ENCODE measurements at places on chromosomes 16 and 17. TPM values are rescaled to one million over a fixed set of nuclear protein-coding genes. Genes with fewer than 3 reads are reported as not detected.

GRCh38 chr17:31857920-31858641 lies 963 bp downstream of the COPRS start:
- DNase-seq = no peak

- DNase-seq = peak; percentile 89
These were observed at the start of gene LSM12 for GRCh38 chr17:44066204-44066930. Gene LSM12, minus strand, starts transcription at chr17:44066671. Its CDS starts 84 bp downstream, at chr17:44066587.

- DNase-seq = peak; percentile 3
These were observed 92.7 kb upstream of the CLEC18A start for GRCh38 chr16:69858191-69859104.

GRCh38 chr16:85936816-85937215 lies 37.9 kb downstream of the IRF8 start:
- peak; percentile 47 for DNase-seq

DNA sequence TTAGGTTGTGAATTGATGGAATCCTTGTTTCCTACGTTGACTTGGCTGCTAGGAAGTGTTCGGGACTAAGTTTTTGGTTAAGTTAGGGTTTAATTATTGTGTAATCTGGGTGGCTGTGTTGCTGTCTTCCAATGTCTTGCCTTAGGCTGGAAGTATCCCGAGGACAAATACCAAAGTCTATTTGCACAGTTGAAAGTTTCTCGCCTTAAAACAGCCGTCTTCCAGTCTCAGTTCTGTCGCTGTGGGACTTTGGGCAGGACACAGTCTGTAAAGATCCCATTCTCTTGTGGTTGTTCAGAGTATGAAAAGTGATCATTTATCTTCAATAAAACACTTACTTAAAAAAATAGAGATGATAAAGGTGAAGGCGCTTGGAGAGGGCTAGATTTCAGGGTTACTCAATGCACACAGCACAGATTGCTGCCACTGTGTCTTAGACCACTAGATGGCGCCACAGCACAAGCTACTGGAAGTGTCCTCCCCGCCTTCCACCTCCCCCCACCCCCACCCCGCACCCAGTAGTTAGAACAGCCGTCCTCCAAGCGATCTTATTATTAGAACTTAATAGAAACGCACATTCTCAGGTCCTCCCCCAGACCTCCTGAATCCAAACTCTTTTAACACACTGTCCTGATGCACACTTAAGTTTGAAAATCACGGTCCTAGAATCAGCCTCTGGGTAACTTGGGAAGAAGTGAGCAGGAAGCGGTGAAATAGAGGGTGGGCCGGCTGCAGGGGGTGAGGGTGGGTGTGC lies 45.8 kb downstream of the AKAP1 start:
- peak; percentile 90 for DNase-seq

- DNase-seq = no peak
These were observed 7.0 kb upstream of the ANKFY1 start for GRCh38 chr17:4270736-4271135.

GRCh38 chr16:48335961-48336360 lies 49.3 kb downstream of the SIAH1 start:
- no peak for DNase-seq

DNA sequence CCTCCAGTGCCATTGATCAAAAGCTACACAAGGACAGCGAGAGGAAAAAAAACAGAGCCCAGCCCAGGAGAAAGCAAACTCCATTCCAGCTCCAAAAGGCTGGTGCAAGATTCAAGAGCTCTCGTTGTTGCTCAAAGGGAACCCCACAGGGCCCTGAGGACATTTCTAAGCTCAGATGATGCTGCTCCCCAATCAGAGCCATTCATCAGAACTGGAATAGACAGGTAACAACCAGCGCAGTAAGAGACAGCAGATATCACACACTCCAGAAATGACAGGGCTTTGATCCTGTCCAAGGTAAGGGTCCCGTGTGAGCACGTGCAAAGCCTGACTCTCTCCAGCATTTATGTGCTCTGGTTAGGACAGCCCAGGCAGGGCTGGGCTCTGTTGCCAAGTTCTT lies 20.1 kb downstream of the PMP22 start:
- DNase-seq = no peak

- DNase-seq = no peak
These were observed 31.7 kb upstream of the LCMT1 start for GRCh38 chr16:25079637-25080378.

DNA sequence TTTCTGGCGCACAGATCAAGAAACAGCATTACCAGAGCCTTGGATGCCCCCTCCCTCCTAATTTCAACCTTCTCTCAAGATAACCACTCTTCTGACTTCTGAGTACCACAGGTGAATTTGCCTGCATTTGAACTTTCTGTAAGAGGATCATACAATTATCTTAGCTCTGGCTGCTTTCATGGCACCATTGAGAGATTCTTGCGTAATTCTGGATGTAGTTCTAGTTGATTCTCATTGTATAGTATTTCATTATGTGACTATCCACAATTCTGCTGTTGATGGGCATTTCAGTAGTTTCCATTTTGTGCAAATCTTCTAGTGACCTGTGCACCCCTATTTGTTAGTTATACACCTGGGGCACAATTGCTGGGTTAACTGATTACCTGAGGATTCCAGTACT lies 7.5 kb downstream of the CDH3 start:
- DNase-seq = no peak

DNA sequence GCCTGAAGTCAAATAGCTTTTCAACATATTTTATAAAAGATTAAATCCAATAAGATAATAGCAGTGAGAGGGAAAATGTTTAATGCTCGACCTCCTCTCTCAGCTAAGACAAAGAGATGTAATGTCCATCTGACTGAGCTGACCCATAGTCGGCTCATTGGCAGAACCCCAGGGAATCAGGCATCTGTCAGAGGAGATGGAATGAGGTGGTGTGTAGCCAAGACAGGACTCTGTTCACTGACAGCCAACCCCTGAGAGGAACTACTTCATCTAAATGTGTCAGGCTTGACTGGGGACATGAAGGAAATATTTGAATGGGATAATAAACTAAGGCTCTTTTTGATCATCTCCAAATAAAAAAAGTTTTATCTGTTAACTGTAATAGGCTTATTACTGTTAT lies 188.0 kb downstream of the CDH11 start:
- no peak for DNase-seq

GRCh38 chr16:56349086-56349415 lies 76.3 kb downstream of the AMFR start:
- no peak for DNase-seq

GRCh38 chr17:18323007-18323406 lies 7.9 kb downstream of the SMCR8 start:
- no peak for DNase-seq

DNA sequence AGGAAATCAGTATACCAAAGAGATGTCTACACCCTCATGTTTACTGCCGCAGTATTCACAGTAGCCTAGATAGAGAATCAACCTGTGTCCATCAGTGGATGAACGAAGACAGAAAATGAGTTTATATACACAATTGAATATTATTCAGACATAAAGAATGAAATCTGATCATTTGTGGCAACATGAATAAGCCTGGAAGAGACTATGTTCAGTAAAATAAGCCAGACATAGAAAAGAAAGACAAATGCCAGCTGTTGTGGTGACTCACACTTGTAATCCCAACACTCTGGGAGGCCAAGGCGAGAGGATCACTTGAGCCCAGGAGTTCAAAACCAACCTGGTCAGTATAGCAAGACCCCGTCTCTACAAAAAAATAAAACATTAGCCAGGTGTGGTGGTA lies 16.1 kb downstream of the NUDT16L1 start:
- DNase-seq = no peak

GRCh38 chr16:54542805-54543505 lies 256.4 kb upstream of the IRX3 start:
- DNase-seq = no peak

GRCh38 chr17:39165178-39165840 lies 652 bp downstream of the ARL5C start:
- no peak for DNase-seq

DNA sequence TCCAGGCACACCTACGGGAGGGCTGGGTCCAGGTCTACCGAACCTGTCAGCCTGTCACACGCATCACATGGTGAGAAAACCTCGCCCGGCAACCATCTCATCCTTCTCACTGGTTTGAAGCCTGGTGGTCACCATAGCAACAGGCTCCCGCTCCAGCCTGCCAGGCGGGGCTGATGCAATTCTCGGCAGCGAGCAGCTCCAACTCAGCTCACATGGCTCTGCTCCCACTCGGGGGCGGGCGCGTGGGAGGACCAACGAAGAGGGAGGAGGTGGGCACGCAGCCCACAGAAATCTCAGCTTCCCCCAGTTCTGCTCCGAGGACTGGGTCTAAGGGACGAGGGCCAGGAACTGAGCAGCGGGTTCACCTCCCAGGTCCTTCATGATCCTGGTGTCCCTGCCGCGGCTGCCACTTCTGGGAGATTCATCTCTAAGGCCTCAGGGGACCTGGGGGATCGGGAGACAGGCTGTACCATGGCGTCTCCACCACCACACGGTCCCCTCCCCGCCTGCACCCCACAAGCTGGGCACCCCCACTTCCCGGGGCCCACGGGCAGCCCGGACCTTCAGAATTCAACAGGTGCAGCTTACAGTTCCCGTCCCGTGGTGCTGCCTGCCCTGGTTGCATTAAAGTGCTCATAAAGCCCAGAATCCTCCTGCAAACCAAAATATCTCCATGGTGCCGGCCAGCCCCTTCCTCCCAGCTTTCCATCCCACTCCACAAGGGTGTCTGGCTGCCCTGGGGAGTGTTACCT lies 25.8 kb downstream of the ABR start:
- DNase-seq = no peak

DNA sequence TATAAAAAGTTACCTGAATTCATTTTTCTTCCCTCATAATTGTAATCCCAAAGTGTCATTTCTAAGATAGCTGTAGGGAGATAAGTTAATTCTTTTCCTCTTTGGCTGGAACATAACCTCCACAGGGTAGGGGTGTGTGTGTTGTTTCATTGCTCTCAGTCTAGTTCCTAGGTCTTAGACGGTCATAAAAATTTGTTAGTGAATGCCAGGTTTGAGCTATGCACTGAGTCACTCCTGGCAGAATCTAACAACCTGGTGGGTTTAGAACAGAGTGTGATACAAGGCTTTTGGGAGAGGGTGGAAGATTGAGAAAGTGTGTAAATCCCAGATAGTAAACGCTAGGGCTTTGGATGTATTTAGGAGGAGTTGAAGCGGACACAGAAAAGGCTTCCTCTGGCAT lies 894 bp upstream of the PHKG2 start:
- no peak for DNase-seq

- DNase-seq = no peak
These were observed 205.6 kb downstream of the FOXL1 start for GRCh38 chr16:86783636-86784626.

DNA sequence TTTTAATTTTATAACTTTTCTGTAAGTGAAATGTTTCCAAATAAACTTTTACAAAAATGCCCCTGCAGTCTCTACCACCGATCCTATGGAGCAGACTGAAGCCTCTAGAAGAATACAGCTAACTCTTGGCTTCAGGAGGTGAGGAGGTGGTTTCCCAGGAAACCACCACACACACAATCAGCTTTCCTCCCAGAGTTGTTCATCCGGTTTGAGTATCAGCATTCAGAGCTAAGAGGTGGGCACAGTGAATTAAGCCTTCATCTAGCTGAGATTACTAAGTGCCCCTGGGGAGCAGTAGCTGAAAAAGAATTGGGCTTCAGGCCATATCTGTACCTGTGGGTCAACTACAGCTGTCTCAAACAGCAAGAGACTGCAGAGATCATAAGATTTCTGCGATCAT lies 139.7 kb downstream of the AATF start:
- DNase-seq = no peak

DNA sequence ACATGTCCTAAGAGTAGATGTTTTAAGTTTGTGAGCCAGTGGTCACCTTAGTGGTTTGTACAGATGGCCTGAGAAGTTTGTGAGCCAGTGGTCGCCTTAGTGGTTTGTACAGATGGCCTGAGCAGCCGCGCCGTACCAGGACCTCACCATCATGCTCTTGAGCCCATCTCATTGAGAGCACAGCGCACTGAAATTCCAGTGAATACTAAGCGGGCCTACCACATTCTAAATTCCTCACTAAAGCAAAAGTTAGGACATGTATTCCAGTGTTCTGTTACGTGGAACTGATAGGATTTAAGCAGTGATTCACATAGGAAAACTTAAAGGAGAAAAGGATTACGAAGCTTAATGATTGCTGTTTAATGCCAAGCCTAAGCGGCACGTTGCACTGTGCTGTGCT lies 3.9 kb downstream of the USP10 start:
- no peak for DNase-seq

DNA sequence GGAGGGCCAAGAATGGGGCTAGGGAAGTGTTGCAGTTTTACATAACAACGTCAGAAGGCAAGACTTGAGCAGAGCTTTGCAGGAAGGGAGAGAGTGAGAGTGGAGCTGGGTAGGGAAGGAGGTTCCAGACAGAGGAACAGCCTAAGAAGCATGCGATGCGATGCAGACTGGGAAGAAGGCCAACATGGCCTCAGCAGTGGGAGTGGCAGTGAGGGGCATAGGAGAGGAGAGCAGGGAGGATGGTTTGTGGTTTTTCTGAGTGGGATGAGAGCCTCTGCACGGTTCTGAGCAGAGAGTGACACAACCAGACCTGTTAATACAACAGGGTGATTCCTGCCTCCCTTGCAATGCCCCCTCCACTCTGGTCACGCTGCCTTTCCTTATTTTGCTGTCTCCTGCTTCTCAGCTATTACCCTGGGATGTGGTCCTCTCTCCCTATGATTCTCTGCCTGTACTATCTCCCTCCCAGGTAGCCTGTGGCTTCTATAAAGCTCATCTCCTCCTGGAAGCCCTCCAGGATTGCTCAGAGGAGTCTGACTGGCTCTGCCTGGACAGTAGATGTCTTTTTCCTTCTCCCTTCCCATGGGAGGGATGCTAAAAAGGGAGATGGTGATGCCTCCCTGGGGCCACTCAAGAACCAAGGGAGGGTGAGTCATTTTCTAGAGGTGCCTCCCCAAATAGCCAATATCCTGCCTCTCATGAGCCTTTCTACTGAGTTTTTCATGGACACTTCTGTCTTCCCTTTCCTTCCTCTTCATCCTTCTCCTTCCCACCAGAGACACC lies 38.7 kb upstream of the NGFR start:
- no peak for DNase-seq

DNA sequence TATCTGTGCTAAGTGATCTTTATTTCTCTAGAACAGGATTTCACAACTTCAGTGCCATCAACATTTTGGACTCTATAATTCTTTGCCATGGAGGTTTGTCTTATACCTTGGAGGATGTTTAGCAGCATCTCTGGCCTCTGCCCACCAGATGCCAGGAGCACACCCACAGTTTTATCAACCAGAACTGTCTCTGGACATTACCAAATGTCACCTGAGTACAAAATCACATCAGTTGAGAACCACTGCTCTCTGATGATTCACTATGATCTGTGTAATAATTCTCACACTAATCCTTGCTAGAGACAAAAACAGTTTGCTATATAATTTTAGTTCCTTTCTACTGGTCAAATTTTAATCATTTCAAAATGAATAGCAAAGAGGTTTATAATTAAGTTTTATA lies 102.8 kb upstream of the AMZ2 start:
- no peak for DNase-seq

GRCh38 chr16:11880007-11880406 lies 28.7 kb upstream of the RSL1D1 start:
- no peak for DNase-seq

- no peak for DNase-seq
These were observed 16.6 kb downstream of the FBXO31 start for GRCh38 chr16:87366930-87367329.

The NAGS gene
- 1.7 TPM for total RNA-seq

The CMIP gene
- total RNA-seq = 38.5 TPM

The TOM1L2 gene
- total RNA-seq = 10.8 TPM

The CCL7 gene
- not detected for total RNA-seq

The FAM20A gene
- not detected for total RNA-seq

The DNAH3 gene
- 0.02 TPM for total RNA-seq

The RUSF1 gene
- total RNA-seq = 35.8 TPM

The CCL17 gene
- total RNA-seq = 2.1 TPM

The MYCBPAP gene
- total RNA-seq = 6.7 TPM

The EPN3 gene
- not detected for total RNA-seq

Measured in activated CD8-positive, alpha-beta T cell treated with anti-CD3 and anti-CD28 coated beads for 36 hours (primary cell).